Activated CD4-positive, alpha-beta T cell treated with anti-CD3 and anti-CD28 coated beads, Interleukin-2, amount 10 ng/mL, durations not matched to agents 7 days and 5 days (primary cell): ENCODE measurements at places on chromosomes 16 and 17.

- DNase-seq, result no peak
Measured at GRCh38 chr16:66959704-66960161, 1.3 kb upstream of the CES3 start.

DNA sequence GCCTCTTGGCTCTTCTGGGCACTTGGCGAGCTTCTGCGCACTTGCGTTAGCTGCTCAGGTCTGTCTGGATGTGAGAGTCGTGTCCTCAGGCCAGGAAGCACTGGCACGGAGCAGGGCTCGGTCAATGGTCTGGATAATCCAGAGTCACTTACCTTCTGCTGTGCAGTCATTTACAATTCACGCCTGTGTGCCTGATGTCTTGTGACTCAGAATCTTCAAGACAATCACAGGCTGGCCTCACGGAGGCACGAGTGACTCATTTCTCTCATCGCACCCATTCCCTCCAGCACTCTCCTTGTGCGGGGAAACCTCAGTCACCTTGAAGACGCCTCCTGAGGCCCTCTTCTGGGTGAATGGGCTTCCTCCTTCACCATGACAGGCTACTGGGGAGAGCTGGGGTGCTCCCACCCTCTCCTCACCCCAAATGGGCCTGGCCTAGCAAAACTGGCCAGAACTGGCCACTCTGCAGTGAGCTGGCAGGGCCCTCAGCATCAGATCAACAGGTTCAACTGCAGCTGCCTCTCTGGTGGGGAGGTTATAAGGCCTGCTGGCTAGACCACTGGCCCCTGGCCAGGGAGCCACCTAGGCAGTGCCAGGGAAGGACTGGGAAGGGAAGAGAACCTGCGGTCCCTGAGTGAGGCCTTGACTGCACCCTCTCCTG, 1.9 kb upstream of the CAPN15 start:
- peak; percentile 68 for DNase-seq

DNA sequence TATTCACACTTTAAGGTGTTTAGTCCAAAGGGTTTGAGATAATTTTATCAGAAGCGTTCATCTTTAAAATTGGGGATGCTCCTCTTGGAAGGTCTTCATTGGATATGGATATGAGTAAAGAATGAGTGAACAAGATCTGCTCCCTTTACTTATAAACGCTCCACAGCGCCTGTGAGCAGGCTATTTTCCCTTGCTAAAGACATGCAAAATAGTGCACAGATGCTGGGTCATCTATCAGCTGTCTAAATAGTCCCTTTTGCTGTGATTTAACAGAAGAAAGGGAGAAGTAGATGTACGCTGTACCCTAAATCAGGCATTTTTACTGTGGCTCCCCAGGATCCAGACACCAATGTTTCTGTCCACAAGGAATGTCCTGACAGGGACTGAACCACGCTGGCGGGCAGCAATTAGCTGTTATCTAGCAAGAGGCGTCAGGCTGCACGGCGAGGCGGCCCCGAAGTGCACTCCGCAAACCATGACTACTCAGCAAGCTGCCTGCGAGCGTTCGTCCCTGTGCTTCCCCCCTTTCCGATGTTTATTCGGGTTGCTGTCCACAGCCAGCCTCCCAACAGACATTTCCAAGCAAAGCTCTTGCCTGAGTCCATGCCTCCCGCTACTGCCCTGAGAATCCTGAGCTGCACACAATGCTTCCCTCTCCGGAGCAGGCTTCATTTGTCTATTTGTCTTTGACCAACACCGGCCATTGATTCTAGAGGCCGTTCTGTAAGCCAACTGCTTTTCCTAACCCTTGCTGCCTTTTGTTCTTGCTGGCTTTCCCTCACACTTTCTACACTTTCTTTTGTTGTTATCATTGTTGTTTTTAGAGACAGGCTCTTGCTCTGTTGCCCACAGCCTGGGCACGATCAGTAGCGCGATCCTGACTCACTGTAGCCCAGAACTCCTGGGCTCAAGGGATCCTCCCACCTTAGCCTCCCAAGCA, 55.7 kb upstream of the CNEP1R1 start:
- DNase-seq, result no peak

GRCh38 chr17:12731839-12732238, 57.5 kb upstream of the ARHGAP44 start:
- no peak for DNase-seq

GRCh38 chr17:49110509-49110908, 22.1 kb upstream of the B4GALNT2 start:
- no peak for DNase-seq

GRCh38 chr16:72989579-72990551, 58.1 kb downstream of the ZFHX3 start:
- DNase-seq, result no peak

DNA sequence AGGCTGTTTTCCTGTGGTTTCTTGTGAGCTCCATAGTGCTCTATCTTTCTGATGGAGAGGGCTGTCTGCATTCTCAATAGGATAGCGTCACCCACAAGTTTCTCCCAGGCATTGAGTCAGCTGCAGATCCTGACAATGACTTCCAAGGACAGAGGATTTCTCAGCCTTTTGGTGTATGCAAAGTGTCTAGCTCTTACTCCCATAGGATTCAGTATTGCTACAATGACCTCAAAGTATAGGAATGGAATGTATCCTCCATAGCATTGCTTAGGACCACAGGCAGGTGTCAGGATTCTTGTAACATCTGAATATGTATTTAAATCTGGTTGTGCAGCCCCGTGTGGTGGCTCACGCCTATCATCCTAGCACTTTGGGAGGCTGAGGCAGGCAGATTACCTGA, 32.3 kb downstream of the SMIM36 start:
- DNase-seq, result no peak

GRCh38 chr17:79478051-79478461, 132.8 kb downstream of the RBFOX3 start:
- DNase-seq, result no peak

DNA sequence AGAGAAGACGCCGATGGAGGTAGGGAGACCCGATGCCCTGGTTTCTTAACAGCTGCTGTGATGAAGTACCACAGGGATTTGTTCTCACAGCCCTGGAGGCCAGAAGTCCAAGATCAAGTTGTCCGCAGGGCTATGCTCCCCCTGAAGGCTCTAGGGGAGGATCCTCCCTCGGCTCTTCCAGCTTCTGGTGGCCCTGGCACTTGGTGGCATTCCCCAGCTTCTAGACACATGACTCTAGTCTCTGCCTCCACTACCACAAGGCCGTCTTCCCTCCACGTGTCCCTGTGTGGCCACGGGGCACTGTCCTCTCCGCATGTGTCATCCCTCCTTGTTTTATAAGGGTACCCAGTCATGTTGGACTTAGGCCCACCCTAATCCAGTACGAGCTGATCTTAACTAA, 375.2 kb downstream of the SLC39A11 start:
- DNase-seq, result no peak

GRCh38 chr17:61399131-61400065, at the start of gene TBX2:
TSS of gene TBX2 (plus strand) at chr17:61399843. CDS start at chr17:61400177, 334 bp downstream.
- DNase-seq, result no peak

- peak; percentile 60 for DNase-seq
Measured at GRCh38 chr17:33964344-33964979, 290.6 kb upstream of the CCL2 start.

DNA sequence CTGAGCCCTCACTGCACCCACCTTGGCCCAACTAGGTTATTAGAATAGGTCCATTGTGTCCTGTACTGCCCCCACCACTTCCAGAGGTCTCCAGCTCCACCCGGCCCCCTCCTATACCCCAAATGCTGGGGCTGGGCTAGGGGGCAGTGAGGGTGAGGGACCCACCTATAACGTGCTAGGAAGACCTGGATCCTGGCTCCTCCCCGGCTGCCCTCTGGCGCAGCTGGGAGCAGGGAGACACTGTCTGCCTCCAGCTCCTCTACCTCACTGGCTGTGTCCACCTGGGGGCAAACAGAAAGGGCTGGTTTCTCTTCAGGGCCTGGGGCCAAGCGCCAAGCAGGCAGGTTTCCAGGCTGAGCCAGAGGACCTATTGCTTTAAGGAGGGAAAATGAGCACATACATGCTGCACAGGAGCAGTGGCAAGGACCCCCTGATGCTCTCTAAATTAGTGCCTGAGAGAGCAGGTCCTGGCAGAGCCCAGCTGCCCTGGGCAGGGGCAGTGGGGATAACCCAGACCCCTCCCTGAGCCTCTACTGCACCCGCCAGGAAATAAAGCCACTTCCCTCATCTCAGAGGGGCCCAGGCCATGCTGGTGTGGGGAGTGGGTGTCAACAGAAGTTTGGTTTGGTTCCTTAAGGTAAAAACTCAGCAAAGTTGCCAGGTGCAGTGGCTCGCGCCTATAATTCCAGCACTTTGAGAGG, 12.2 kb downstream of the TSPOAP1 start:
- DNase-seq, result no peak

DNA sequence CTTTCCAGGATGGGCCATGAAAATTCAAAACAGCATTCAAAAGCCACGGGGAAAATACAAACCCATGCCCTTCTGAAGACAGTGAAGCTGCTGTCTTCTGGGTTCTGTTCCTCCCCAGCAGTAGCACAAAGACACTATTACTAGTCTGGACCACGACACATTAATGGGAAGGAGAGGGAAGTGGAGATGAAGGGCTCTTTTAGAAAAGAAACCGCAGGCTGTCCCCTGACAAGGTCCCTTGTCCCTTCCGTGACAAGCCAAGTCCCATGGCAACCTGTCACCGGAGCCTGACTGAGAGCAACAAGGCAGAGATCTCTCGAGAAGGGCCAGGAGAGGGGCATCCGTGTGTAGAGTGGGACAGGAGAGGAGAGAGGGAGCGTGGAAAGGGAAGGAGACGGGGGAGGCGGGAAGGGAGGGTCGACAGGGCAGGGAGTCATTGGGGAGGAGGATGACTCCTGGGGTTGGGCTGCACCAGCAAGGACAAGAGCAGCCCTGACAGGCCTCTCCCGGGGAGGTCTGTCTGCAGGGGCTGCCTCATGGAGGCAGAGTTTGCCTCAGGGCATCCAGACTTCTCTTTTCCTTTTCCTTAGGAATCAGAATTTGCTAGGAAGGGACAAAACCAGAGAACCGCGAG, 436.2 kb downstream of the SLC39A11 start:
- no peak for DNase-seq

GRCh38 chr17:20310481-20310880, 156.9 kb downstream of the LGALS9B start:
- DNase-seq, result no peak

- DNase-seq, result no peak
Measured at GRCh38 chr17:38749223-38750043, 1.3 kb upstream of the PCGF2 start.

GRCh38 chr16:89485701-89486246, 4.6 kb downstream of the ANKRD11 start:
- no peak for DNase-seq

- no peak for DNase-seq
Measured at GRCh38 chr17:30321314-30321713, 12.5 kb downstream of the TMIGD1 start.
